Activated CD4-positive, alpha-beta T cell treated with anti-CD3 and anti-CD28 coated beads, Interleukin-2, amount 50 U/mL, for 1 hour (primary cell): ENCODE measurements at places on chromosomes 2 and 18.

DNA sequence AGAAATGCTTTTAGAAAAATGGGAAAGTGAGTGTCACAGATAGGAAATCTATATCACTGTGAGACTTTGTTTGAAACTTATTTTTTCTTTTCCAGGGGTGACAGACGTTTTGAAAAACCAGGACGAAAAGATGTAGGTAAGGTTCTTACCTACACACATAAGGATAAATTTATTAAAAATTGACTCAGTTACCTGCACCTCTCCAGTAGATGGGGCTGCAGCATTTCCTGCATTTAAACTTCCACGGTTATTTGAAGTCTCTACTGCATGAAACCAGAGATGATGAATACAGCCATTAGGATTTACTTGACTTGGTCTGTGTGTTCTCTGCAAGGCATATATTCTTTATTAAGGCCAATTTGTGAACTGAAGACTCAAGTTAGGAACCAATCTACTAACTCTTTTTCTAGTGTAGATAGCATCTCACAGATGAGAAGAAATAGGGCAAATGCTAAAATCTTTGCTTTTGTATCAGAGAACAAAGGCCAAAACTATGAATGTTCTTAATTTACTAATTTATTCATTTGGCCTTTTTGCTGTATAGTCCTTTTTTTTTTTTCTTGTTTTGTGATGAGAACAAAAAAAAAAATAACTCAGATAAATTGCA is 15.0 kb downstream of the KCNJ13 start:
- DNase-seq = peak; percentile 18

- DNase-seq = no peak
Measured at GRCh38 chr2:28166956-28167355, 225.7 kb upstream of the FOSL2 start.

DNA sequence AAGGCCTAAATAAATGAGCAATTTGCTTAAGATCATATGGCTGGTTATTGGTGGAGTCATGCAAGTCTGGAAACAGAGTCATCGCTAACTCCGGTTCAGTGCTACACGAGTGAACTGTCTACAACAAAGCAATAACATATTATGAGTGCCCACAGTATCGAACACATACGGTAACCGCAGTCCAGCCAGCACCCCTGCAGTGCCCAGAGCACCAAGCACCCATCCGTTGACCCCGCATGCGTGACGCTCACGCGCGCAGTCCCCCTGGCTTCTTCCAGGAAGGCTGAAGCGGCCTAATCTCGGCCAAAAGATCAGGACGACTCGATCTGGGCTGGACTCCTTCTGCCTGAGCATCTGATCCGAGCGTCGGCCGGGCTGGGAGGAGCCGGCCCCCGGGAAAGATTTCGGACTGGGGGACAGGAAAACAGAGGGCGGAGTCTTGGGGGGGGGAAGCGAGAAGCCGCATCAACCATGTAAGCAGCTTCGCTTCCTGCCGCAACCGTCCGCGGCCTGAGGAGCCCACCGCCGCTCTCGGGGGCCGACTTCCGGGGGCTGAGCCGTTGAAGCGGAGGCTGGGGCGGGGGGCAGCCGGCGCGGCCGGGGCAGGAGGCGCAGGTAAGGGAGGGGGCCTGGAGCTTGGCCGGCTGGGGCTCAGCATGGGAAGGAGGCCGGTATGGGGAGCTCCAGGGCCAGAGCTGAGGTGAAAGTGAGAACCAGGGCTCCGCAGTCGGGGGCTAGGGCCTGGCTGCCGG is at the start of gene PIKFYVE:
PIKFYVE (plus strand) TSS at position 455 of the 752 bp plus-strand sequence. CDS start 5,265 bp downstream, outside the sequence.
- peak; percentile 83 for DNase-seq

DNA sequence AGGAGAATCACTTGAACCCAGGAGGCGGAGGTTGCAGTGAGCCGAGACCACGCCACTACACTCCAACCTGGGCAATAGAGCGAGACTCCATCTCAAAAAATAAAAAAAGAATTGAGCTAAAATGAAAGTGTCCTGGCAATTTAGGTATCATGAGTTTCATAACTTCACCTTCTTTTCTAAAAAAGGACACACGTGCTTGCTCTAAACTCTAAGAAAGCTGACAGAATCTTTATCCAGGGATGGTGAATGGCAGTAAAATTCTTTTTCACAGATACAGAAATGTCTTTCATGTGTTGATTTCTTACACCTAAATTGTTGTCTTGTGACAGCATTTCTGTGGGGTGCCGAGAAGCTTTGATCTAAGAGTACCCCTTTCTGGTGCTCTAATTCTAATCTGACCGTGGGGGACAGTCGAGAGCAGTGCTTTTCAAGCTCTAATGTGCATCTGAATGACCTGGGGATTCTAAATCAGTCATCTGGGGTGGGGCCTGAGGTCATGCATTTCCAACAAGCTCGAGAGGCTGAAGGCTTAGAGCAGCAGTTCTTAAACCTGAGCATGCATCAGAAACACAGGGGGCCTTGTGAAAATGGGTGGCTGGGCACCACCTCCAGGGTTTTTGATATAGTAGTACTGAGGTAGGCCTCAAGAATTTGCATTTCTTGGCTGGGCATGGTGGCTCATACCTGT is 42.1 kb upstream of the REL start:
- no peak for DNase-seq

DNA sequence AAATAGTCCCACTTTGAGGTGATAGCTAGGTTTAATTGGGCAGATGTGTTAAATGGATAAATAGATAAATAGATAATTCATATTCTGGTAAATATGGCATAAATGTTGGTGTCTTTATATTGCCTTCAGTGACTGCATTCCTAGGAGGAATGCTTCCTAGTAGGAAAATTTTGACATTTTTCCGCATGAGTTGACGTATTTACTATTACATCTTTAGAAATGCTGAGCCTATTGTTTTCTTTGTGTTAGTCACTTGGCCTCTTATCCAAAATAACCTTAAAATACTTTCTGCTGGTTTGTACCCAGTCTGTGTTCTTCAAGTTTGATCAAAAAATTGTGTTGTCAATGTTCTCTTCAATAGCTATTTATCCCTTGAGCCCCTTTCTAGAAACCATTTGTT is 495.6 kb upstream of the ZEB2 start:
- no peak for DNase-seq

DNA sequence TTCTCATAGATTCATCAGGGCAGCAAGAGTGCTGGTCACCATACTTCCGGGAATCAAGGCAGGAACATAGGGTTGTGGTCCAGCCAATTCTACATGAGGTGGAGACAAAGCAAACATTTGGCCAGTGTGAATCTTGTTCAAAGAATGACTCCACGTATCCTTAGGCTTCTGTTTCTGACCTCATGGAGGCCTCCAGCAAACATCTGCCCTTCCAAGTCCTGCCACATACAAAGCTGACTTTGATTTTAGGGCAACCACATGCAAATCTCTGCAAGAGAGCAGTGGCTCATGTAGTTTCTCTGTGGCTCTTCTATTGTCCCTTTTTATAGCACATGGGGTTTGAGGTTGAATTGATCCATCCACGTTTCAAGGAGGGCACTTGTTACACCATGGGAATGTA is 132.1 kb upstream of the MMADHC start:
- DNase-seq = no peak

- no peak for DNase-seq
Measured at GRCh38 chr18:40812981-40813515, 1142.0 kb upstream of the PIK3C3 start.

- DNase-seq = no peak
Measured at GRCh38 chr2:230660294-230661060, 52.2 kb upstream of the CAB39 start.

GRCh38 chr2:68357605-68358337 is 7.3 kb upstream of the PLEK start:
- DNase-seq = no peak

- DNase-seq = no peak
Measured at GRCh38 chr2:42073739-42074503, 26.1 kb downstream of the PKDCC start.

DNA sequence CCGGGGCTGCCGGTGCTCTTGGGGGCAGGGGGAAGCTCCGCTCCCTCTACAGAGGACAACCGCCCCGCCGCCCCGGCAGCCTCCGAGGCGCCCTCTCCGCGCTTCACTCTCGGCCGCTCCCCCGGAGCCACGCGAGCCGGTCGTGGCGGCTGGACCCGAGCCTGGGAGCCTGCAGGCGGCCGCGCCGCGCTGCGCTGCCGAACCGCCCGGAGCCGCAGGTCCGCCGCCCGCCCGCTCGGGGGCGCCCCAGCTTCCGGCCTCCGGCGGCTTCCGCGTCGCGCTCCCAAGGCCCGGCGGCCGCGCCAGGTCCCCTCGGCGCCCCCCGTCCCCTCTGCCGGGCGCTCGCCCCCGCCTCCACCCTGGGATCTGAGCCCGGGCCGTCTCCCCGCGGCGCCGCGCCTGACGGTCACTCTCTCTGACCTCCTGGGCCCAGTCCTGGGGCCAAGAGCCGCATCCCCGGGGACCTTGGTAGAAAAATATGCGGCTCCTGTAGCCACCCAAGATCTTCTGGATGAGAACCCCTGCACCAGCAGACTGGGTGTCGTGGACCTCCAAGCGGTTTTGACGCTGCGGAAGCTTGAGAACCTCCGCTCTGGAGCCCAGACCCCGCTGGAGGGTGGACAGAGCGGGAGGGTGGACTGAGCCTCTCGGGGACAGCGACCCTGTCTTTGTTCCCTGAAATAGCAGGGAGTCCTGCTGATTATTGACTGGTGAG is 44.3 kb downstream of the SERTAD2 start:
- peak; percentile 60 for DNase-seq

GRCh38 chr2:54605836-54606235 is 117.6 kb upstream of the EML6 start:
- no peak for DNase-seq

DNA sequence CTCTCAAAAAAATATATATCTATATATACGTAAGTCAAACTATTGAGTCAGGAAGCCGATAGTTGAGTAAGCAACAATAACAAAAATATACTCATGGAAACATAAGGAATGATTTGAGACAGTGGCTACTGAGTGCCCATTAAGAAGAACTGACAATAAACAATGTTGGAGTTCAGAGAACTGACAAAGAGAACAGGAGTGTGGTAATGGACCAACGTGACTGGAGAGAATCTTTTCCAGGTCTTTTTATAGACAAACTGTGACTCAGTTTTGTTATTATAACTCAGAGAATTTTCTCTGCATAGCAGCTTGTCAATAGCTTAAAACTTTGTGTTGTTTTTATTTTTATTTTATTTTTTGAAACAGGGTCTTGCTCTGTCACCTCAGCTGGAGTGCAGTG is 4.6 kb upstream of the GALM start:
- no peak for DNase-seq
